ENCODE measurements at places on chromosomes 6 and 20.
A peak's percentile ranks its signal among the peaks of the same experiment; 100 is the strongest.

DNA sequence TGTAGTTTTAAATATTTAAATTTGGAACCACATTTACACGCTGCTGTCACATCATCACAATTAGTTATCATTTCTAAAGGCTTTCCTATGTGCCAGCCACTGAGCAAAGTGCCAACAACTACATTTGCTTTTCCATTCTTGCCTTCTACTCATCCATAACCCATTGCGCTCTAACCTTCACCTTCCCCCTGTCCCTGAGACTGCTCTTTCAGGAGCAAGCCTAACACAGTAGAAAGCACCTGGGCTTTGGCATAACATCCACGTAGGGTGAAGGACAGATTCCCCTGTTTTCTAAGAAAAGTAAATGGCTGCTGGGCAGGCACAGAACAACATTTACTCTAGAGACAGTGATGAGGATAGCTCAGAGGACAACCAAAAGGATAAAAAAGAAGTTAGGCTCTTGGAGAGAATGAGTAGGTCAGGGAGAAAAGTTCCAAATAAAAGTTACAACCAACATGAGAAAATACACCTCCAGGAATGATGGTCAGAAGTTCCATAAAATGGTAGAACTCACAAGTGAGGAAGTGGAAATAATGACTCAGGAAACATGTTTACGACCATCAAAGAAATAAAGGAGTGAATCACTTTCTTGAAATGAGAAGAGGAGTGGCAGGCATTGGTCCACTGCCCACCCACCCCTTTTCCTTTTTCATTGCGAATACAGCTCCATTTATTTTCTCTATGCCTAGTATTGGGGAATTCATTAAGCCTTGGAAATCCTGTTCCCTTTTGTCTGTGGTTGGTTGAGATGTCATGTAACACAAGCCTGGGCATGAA is 77.2 kb downstream of the PFDN4 start:
- DNase-seq = peak; percentile 30

DNA sequence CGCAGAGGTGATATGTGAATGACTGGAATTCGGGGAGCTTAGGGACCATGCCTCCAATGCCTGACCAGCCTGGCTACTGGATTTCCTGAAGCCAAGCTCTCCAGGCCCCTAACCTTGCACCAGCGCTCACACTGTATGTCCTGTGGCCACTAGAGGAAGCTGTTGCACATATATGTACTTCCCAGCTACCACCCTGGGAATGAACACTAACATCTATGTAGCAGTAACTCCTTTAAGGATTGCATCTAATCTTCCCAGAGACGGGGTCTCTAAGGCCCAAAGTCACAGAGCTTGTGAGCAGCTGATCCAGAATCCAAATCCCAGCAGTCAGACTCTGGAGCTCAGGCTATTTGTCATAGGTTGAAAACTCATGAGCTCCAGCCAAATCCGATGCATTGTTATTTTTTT is 20.4 kb upstream of the BPIFB1 start:
- no peak for DNase-seq

- no peak for DNase-seq
These were observed 40.4 kb upstream of the ALDH8A1 start for GRCh38 chr6:134990262-134990661.

DNA sequence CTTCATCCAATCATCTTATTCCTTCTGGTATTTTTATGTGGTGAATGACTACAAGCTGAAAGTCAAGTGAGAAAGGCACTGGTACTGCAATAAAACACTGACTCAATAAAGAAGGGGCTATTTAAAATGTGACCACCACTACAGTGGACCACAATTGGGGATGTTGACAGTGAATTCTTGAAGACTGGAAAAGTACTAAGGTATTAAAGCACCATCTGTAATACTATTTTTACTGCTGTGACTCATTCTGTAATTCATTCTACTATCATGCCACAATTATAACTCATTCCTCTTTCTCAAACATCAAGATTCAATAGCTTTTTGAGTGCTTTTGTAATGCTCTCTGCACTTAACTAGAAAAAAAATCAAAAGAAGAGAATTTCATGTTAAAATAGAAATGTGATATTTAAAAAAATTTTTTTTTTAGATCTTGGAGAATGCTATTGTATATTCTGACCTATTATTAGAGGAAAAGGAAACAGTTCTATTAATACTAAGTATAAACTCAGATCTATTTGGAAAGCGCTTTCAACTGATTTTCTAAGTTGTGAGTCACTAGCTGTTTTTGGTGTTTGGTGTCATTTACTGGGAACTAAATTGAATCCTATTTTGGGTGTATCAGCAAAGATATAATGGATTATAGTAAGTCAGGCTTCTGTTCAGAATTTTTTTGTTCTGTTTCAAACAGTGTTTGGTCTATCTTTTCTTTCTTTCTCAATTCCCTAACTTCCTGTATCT is 104.7 kb upstream of the TMEM170B start:
- DNase-seq = no peak

DNA sequence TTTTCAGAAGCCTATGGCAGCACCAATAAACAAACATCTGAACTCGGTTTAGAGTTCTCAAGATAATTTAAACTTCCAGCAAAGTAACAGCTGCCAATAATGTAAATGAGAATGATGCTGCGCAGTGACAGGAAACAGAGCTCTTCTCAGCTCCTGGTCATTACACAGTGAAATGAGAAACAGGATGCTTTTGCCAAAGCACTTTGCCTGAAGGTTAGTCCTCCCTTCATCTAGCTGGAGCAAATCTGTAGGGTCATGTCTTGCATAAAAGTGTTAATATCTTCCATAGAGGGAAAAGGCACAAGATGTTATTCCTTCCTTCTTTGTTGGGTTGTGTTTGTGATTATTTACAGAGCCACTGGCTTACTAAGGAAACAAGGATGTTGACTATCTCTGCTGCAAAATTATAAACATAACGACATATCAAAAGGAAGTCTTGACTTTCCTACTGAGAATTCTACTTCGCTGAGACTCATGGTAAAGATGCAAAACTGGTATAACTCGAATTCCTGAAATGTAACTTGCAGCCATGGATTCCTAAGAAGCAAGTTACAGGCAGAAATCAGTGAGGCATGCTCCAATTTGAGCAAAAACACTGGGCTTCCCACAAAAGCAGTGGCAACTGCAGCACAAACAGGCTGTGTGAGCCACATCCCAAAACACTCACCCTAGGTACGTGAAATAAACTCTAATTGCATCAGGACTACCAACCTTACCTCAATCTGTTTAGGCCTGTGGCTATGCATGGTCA is 102.5 kb upstream of the BEND6 start:
- no peak for DNase-seq

Measured in stimulated activated naive CD8-positive, alpha-beta T cell treated with anti-CD3 and anti-CD28 coated beads, Interleukin-15, Interleukin-2, amounts not matched to agents 100 U/mL and 50 U/mL, for 24 hours (primary cell).